ENCODE measurements at places on chromosomes 7 and 10. TPM values are rescaled to one million over a fixed set of nuclear protein-coding genes. Genes with fewer than 3 reads are reported as not detected.
A peak's percentile ranks its signal among the peaks of the same experiment; 100 is the strongest.

GRCh38 chr7:73885975-73886798 lies 25.2 kb downstream of the TMEM270 start:
- DNase-seq, result no peak
- peaks cover 21% of the 10 kb centered on the region for H3K27me3 ChIP-seq
- no peaks in the 10 kb centered on the region for H3K36me3 ChIP-seq
- H3K4me3 ChIP-seq, result no peak overlapping the region

GRCh38 chr10:60122190-60122589 lies 215.8 kb upstream of the CCDC6 start:
- no peaks in the 10 kb centered on the region for H3K27me3 ChIP-seq
- H3K4me1 ChIP-seq, result no peaks in the 10 kb centered on the region
- no peak overlapping the region for H3K27ac ChIP-seq
- no peak for DNase-seq
- H3K36me3 ChIP-seq, result no peaks in the 10 kb centered on the region

- H3K36me3 ChIP-seq, result no peaks in the 10 kb centered on the region
- no peak overlapping the region for H3K27ac ChIP-seq
- DNase-seq, result no peak
- no peaks in the 10 kb centered on the region for H3K27me3 ChIP-seq
- no peaks in the 10 kb centered on the region for H3K4me1 ChIP-seq
Measured at GRCh38 chr7:146736446-146737190, 620.0 kb downstream of the CNTNAP2 start.

DNA sequence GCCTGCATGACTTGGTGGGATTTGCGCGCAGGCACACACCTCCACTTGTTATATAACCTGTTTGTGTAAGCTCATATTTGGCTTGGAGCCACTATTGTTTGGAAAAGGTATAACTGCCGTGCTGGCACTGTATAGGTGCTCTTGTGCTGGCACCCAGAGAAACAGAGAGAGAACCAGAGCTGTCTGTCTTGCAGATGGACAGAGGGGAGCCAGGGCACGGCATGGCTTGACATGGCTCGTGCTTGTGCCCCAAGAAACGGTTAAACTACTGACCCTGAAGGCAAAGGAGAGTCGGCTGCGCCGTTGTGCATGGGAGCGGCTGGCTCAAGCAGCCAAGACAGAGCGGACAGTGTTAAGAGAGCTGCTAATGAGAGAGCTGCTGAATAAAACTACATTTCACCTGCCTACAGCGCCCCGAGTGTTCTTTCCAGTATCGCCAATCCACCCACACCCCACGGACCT lies 23.2 kb downstream of the RAPGEF5 start:
- peaks cover 9% of the 10 kb centered on the region for H3K27me3 ChIP-seq
- H3K36me3 ChIP-seq, result no peaks in the 10 kb centered on the region
- H3K27ac ChIP-seq, result no peak overlapping the region
- no peak for DNase-seq
- no peak overlapping the region for H3K4me3 ChIP-seq
- no peaks in the 10 kb centered on the region for H3K4me1 ChIP-seq

GRCh38 chr7:66267249-66267648 lies 62.1 kb downstream of the TPST1 start:
- DNase-seq, result no peak
- no peaks in the 10 kb centered on the region for H3K4me1 ChIP-seq

DNA sequence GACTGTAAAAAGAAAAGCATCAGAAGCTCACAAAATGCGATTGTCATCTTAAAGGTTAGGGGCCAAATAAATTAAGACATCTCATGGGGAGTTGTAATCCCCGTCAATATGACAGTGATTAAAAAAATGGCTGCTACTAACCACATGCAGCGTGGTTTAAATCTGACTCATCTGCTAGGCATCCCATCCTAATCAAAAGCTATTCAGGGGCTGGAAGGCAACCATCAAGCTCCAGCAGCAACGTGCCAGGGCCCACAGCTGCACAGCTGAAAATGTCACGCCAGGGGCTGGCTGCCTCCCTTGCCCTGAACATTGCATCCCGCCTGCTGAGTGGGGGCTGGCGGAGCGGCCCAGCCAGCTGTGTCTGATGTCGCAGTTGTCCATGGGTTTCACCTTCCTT lies 66.3 kb upstream of the FRMD4A start:
- peaks cover 56% of the 10 kb centered on the region for H3K27me3 ChIP-seq
- H3K4me3 ChIP-seq, result no peak overlapping the region

DNA sequence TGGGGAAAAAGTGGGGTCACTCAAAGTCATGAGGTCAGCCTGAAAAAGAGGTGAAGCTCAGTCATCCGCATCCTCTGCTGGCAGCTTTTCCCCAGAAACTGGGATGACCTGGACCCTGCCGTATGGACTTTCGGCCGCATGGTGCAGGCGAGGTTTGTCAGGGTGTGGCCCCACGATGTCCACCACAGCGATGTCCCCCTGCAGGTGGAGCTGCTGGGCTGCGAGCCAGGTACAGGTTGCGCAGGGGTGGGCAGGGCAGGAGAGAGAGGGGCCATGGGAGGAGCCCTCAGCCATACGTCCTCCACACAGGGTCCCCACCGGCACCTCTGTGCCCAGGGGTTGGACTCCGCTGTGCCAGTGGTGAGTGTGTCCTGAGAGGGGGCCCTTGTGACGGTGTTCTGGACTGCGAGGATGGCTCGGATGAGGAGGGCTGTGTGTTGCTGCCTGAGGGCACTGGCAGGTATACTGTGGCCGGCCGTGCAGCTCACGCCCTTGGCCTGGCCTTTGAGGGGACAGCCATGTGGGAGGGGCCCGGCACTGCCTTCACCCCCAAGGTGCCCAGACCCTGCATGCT lies 23.0 kb upstream of the ZNF467 start:
- no peaks in the 10 kb centered on the region for H3K36me3 ChIP-seq
- no peak overlapping the region for H3K27ac ChIP-seq
- no peaks in the 10 kb centered on the region for H3K27me3 ChIP-seq
- H3K4me1 ChIP-seq, result no peaks in the 10 kb centered on the region

GRCh38 chr7:144531181-144531580 lies 127.7 kb upstream of the NOBOX start:
- no peak for DNase-seq
- H3K27ac ChIP-seq, result no peak overlapping the region
- H3K27me3 ChIP-seq, result no peaks in the 10 kb centered on the region
- peaks cover 11% of the 10 kb centered on the region for H3K4me1 ChIP-seq
- no peaks in the 10 kb centered on the region for H3K36me3 ChIP-seq
- H3K4me3 ChIP-seq, result no peak overlapping the region

DNA sequence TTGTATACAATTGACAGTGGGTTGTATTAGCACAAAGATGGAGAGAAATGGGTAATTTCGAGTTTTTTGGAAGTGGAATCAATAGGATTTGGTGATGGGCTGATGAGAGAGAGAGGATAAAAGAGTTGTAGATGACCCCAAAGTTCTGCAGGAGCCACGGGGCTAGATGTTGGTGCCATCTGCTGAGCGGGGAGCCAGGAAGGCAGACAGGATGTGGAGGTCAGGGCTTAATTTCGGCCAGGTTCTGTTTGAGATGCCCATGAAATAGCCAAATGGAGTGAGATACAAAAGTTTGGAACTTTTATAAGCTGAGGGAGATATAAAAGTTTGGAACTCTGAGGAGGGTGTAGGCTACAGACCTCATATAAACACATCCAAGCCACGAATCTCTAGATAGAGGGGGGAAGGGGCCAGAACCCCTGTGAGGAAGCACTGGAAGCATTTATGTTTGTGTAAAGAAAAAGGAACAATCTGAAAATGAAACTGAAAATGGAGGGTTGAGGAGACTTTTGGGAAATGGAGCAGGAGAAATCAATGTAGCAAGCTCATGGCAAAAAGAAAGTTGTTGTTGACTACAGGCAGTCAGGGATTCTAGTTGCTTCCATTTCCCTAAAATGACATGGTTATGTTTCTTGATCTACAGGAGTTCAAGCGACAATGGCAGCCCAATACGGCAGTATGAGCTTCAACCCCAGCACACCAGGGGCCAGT lies 2.2 kb downstream of the GIMAP4 start:
- H3K4me1 ChIP-seq, result peaks cover 66% of the 10 kb centered on the region
- H3K27ac ChIP-seq, result peak overlapping the region; percentile 94
- H3K27me3 ChIP-seq, result no peaks in the 10 kb centered on the region
- H3K4me3 ChIP-seq, result peak overlapping the region; percentile 92

DNA sequence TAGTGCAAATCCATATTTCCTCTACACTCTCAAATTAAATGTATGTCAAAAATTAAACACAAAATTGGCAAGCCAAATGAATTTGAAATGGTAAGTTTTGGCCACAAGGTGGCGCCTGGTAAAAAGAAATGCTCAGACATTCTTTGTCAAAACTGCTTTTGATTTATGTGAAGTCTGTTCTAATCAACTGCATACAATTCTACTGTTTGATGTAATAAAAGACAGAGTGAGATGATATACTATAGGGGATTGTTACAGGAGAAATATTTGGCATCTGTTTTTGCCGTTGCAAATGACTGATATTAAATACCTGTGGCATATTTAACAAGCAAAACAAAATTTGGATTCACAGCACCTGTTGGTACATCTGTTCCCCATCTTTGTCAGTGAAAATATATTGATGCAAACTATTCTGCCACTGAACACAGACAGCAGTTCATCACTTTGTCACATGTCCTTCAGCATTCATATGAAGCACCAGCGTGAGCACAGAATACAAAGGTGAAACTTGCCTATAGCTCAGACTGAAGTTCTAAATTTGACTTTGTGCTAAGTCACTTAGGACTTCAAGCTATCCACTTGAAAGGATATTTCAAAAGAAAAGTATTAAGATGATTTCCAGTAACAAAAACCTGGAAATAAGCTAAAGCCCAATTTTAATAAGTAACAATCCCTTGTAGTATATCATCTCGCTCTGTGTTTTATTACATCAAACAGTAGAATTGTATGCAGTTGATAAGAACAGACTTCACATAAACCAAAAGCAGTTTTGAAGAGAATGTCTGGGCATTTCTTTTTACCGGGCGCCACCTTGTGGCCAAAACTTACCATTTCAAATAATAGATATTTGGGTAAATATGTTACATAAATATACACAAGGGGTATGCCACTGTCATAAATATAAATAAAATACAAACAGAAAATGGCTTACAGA lies 10.2 kb upstream of the CH25H start:
- H3K4me3 ChIP-seq, result no peak overlapping the region
- H3K36me3 ChIP-seq, result peaks cover 2% of the 10 kb centered on the region
- H3K27me3 ChIP-seq, result peaks cover 2% of the 10 kb centered on the region
- peaks cover 14% of the 10 kb centered on the region for H3K4me1 ChIP-seq

The NKX1-2 gene
- total RNA-seq, result not detected

The FKBP9 gene
- 0.33 TPM for total RNA-seq

The TMEM26 gene
- total RNA-seq, result not detected

The TMEM196 gene
- total RNA-seq, result not detected

The ADAMTS14 gene
- not detected for total RNA-seq

The ADCK2 gene
- total RNA-seq, result 25.8 TPM
